ENCODE measurements at places on chromosomes 1 and 21.

DNA sequence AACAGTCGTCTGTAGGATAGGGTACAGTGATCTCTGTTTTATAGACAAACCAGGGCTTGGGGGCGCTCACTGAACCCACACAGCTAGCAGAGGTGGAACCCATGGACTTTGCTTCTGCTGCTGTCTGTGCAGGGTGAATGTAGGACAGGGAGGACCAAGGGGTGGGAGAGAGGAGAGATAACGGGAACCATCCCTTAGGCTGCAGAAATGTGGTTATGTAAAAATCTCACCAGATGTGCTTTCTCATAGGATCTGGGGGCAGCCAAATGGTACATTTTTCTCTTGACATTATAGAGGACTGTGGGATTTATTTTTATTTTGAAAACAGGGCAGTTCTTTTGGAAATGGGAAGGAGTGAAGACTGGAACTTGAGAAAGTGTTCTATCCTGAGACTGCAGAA is 8.7 kb downstream of the NFASC start:
- DNase-seq, result no peak

DNA sequence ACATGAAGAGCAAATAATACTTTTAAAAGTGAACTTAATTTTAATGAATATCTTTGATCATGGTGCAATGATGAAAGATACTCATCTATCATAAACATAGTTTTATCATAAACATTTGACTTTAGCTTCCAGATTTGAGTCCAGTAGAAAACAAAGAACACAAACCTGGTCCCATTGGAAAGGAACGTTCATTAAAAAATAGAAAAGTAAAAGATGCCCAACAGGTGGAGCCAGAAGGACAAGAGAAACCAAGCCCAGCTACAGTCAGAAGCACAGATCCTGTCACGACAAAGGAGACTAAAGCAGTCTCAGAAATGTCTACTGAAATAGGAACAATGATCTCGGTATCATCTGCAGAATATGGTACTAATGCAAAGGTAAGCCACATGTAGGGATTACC is 55.6 kb upstream of the MYOCOS start:
- DNase-seq, result no peak

DNA sequence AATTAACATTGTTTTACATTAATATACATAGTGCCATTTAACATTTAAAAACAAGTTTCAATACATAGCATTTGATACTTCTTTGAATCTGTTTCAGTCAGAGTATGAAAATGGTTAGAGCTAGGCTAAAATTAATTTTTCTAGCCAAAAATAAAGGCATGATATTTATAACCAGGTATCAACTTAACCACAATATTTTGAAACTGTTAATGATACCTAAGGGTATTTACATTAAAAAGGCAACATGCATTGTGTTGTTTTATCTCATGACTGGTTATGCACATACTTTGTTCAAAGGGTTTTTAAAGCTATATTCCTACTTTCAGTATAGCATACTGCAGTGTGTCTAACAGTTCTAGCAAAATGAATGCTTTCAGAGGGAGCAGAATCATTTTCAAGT is 130.0 kb downstream of the HS2ST1 start:
- DNase-seq, result no peak

DNA sequence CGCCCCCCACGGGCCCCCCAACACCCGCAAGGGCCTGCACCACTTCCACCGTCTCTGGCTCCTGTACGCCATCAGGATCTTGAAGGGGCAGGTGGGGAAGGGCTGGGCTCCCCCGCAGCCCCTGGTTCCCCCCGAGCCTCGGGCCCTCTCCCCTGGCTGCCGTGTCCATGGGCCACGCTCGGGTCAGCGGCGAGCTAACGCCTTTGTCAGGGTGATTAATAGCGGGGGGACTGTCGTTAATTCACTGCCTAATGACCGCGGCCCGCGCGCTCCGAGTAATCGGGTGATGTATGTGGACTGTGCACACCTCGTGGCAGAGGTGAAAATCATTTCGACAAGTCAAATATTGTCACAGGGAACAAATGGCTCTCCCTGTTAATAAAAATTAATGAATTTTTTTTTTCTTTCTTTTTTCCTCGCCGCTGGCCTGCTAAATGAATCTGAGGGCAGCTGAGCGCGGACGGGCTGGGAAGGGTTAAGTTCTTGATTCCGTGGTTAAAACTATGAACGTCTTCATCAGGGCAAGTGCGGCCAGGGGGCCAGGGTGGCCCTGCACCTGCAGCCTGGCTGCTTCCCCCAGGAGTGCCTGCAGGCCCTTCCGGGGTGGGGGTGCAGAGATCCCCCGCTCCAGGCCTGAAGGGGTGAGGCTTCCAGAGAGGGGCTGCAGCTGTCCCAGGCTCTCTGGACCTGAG is 100.8 kb downstream of the PRDM16 start:
- no peak for DNase-seq

- DNase-seq, result no peak
Measured at GRCh38 chr1:226350519-226350865, 41.5 kb upstream of the LIN9 start.

GRCh38 chr1:232355162-232356006 is 274.5 kb downstream of the SIPA1L2 start:
- DNase-seq, result no peak

DNA sequence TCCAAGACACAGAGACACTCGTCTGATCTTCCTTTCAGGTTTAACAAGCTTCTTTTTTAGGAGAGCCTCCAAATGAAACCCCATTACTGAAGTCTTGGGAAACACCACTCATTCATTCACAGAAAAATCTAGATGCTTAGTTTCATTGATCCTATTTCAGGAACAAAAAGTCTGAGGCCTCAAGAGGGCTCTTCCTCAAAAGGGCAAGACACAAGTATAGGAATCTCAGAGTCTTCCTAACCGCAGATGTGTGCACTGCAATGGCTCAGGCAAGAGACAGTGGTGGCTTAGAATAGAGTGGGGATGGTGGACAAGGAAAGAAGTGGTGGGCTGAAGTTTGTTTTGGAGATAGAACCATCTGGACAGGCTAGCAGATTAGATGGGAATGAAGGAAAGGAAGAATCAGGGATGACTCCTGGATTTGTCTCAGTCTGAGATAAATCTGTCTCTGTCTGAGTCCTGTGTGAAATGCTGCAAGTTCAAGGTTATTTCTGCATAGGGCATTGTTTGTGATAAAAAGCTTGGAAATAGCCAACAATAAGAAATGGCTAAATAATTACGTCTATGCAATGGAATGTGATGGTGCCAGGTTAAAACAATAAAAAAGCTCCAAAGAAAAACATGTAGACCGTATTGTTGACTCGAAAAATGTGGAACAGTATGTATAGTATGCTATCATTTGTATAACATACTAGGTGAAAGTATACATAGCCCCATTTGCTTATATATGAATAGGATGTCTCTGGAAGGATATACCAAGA is 8.9 kb upstream of the CTSE start:
- DNase-seq, result no peak

- DNase-seq, result no peak
Measured at GRCh38 chr1:185420588-185421081, 103.6 kb upstream of the IVNS1ABP start.

- no peak for DNase-seq
Measured at GRCh38 chr1:25847929-25848328, 11.3 kb downstream of the AUNIP start.

DNA sequence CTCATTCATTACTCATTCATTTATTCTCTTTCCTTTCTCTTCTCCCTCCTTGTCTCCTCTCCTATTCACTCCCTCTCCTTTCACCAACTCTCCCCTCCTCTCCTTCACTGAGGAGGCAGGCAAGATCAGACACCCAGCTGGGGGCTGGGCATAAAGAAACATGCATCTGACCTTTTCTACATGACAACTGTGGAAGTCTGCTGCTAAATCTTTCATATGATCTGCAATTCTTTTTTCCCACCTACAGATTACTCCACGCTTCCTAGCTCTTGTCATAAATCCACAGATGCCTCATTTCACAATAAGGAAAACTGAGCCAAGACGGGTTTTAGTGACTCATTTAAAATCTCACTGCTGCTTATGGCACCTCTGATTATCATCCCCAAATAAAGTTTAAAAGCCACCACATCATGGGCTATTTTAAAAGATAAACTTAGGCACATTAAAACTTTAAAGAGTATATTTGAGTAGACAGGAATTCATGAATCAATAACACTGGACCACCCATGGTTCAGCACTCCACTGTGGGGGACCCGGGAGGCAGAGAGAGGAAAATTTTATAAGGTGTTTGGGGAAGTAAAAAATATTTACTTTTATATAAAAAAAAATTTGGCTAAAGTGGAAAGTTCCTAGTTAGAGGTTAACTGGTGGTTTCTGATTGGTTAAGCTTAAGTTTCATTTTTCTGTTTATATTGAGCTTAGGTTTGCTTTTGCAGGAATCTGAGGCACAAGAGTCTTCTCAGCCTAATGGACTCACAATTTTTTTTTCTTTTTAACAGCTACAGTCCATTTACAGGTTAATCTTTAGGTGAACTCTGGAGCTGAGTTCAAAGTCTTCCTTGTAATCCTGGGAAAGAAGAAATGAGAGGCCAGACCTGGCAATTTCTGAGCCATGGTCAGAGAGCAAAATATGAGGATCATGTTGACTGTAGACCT is 55.8 kb upstream of the DNAH14 start:
- DNase-seq, result no peak

DNA sequence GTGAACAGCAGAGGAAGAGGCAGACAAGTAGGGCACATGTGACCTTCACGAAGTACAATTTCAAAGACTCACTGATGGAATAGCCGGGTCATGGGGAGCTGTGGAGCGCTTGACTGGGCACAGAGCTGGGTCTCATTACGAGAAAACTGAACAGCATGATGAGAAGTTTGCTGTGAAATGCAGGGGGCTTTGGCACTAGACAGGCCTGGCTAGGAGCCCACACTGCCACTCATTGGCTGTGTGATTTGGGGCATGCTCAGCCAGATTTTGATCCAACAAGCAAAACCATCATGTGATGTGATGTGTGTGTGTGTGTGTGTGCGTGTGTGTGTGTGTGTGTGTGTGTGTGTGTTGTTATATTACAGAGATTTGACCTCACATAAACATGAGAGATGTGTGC is 4.9 kb upstream of the IFNGR2 start:
- no peak for DNase-seq

DNA sequence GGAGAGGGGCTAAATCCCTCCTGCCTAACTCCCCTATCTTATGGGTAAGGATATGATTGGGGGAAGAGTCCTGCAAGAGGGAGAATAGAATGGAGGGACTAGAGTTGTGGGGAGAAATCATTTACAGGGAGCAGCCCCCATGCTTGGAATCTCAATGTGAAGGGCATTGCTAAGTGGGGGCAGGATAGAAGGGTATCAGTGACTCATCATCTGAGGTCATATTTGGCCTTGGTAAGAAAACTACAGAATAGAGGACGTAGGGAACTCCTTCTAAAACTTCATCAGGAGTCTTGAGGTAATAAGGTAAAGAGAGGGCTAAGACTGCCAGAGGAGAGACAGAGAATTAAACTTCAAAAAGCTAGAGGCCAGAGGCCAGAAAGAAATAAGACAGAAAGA is 487 bp downstream of the HJV start:
- no peak for DNase-seq

GRCh38 chr1:78913950-78914349 is 92.6 kb downstream of the ADGRL4 start:
- no peak for DNase-seq

DNA sequence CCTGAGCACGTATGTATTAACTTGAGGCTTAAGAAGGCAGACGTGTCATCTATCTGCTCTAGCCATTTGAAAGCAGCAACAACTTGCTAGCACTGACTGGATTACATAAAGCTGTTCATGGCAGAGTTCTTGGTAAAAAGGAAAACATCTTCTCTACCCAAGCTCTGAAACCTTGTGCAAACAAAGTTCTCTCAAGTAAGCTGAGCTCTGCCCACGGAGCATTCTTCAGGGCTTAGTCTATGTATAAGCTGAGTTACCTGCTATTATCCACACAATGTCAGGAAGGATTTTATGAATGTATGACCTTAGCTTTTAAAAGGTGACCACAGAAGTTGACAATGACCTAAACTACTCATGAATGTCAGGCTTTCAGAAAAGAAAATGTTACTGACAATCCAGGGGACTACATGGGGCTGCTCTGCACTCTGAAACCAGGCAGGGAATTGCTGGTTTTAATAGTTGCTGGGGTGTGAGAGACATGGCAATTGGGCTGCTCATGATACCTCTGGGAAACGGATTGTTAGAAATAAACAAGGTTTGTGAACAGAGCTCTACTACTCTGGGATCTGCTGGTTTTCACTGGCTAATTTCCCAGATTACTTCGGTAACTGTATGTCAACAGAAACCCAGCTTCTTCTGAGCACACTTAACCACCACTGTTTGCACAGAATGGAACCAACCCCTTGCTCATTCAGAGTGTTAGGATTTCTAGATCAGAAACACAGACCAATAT is 29.6 kb upstream of the CCN1 start:
- no peak for DNase-seq

All from ascending aorta (tissue), 2 donors.